Stimulated activated CD4-positive, alpha-beta T cell treated with anti-CD3 and anti-CD28 coated beads, Interleukin-1b, Interleukin-23, amount 100 ng/mL, for 24 hours (primary cell): ENCODE measurements at places on chromosomes 1 and 21.
A peak's percentile ranks its signal among the peaks of the same experiment; 100 is the strongest.

- DNase-seq = no peak
Measured at GRCh38 chr1:179447489-179447888, 81.7 kb downstream of the AXDND1 start.

DNA sequence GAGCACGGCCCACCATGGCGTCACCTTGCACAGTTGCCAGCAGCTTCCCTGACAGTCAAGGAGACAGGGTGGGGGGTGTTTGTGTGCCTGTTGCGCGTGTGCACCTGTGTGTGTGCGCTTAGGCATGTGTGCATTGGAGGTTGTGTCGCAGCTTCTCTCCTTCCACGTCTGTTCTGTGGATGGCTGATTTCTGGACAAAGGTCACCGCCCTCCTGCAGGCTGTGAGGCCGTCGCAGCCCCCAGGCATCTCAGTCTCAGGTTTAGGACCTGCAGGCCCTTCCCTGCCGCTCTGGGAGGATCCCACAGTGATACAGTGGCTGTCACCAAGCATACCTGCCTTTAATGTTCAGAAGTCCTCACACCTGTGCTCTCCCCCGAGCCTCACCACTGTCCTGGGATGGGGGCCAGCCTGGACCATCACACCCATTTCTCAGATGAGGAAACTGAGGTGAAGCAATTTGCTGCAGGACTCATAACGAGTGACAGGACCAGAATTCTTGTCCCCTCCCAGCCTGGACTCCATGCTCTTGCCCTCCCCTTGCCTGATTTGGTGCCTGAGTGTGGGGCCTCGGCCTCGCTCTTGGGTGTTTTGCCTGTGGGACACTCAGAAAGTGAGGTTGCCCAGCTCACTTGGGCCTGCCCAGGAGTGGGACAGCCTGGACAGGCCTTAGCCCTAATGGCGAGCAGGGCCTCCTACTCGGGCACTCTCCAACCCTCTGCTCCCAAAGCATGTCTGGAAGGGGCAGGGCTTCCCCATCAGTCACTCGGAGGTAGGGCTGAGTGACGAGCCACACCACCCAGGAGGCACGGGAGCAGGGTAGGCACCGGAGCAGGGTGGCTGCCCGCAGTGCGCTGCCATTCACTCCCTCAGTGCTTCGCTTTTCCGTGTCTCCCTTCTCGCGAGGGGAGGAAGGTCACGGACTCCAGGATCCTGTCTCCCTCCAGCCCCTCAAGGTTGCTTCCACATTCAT, 22.6 kb downstream of the COQ8A start:
- no peak for DNase-seq

GRCh38 chr1:118660769-118661168, 327.4 kb downstream of the TBX15 start:
- DNase-seq = no peak

DNA sequence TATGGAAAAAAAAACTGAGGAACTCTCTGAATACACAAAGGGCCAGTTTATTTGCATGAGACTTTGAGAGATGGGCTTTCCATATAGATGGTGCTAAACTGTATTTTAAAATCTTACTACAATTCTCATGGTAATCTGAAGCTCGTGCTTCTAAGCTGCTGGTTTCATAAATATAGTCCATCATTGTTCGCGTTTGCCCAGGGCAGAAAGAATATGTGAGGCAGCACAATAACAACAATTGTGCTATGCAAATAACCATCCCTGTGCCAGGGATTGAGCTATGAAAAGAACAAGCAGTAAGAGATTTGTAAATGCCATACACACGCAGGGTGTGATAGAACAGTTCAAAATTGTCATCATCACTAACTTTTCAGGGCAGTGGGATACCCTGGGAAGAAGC, 4.9 kb upstream of the EPS15 start:
- DNase-seq = no peak

GRCh38 chr1:112718691-112719418, 3.7 kb upstream of the PPM1J start:
- DNase-seq = peak; percentile 67

DNA sequence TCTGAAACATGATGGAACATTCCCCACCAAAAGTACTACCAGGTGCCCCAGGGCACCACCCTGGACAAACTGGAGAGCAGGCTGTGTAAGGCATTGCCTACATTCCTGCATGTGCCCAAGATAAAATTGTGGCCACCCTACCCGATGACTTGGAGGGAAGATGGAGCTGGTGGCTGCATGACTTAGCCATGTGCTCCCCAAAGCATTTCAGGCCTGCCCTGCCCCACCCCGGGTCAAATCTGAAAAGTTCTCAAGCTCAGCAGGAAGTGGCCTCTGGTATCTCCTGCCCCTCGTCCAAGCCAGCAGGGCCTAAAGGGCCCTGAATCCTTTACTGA, 8.5 kb downstream of the CD2 start:
- DNase-seq = no peak

GRCh38 chr1:98210064-98210463, 289.2 kb upstream of the DPYD start:
- DNase-seq = no peak

DNA sequence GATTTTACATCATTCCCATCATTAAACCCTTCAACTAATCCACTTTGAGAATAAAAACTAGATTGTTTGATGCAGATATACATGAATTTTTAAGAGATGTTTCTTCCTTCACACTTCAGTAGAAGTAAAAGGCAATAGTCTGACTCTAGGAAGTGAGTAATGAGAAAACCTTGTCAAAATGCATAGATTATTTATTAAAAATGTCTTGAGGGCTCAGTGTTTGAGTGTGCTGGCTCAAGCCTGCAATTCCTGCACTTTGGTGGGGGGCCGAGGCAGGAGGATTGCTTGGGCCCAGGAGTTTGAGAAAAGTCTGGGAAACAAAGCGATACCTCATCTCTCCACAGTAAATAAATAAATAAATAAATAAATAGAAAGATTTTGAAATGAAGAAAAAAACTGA, 177.1 kb downstream of the NEGR1 start:
- DNase-seq = no peak

DNA sequence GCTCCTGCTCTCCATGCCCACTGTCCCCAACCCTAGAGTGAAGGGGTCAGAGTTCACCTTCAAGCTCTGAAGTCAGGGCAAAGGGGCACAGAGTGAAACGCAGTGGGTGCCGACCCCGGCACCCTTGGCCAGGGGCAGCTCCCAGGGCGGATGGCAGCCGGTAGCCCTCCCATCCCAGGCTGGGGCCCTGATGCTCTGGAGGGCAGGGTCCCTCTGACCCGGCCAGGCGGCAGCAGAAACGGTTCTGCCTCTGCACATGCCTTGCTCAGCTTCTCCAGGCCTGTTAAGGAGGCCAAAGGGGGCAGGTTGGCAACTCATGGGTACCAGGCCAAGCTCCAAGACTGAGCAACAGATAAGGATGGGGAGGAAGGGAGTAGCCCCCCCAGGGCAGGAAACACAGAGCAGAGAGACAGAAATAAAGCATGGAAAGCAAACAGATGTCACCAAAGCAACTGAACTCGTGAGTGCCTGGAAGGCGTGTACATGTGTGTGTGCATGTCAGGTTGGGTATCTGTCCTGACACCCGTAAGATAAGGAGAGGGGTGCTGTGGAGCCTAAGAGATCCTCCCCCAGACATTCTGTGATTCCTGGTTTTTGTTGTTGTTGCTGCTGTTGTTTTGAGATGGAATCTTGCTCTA, 112.3 kb upstream of the IFFO2 start:
- DNase-seq = no peak

- no peak for DNase-seq
Measured at GRCh38 chr21:41613533-41613909, 105.6 kb upstream of the TMPRSS2 start.

DNA sequence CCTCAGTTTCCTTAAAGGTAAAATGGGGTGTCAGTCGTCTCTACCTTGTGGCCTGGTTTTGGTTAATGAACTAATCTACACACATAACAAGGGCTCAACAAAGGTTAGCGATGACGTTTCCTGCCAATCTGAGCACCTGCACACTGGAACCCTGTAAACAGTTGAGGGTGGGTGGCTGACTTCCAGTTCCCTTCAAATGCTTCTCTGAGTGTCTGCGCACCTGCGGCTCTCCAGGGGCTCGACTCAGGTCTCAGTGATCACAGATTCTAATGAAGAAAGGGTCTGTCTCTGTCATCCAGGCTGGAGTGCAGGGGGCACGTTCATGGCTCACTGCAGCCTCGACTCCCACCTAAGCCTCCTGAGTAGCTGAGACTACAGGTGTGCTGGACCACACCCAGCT, 3.3 kb upstream of the AGPAT3 start:
- no peak for DNase-seq

DNA sequence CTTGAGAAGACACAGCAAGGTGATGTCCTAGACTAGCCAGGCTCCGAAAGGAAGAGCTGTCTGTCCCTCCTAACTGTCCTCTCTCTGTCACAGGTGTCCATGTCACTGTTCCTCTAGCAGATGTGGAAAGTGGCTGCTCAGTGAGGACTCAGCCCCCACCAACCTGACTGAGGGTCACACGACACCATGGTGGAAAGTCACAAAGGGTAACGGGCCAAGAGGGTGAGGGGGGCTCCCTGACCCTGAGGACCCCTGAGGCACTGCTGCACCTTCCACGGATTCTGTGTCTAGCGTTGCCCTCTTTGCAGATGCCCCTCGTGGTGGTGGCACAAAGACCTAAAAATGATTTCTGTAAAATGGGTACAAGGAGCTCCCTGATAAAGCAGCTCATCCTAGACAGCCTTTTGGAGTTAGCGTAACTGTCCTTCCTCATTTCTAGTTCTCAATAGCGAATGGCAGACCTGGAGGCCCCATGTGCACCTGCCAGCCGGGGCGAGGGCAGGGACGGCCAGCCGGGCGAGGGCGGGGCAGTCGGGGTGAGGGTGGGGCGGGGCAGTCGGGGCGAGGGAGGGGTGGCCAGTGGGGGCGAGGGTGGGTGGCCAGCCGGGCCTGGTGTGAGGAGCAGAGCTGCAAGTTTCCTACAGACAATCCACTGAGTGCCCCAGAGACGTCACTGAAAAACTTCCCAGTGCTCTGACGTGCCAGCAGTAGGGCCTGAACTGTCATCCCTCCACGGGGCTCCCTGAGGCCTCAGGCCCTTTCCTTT, 23.4 kb downstream of the POFUT2 start:
- DNase-seq = no peak

- DNase-seq = no peak
Measured at GRCh38 chr1:229432905-229433304, 989 bp downstream of the ACTA1 start.

DNA sequence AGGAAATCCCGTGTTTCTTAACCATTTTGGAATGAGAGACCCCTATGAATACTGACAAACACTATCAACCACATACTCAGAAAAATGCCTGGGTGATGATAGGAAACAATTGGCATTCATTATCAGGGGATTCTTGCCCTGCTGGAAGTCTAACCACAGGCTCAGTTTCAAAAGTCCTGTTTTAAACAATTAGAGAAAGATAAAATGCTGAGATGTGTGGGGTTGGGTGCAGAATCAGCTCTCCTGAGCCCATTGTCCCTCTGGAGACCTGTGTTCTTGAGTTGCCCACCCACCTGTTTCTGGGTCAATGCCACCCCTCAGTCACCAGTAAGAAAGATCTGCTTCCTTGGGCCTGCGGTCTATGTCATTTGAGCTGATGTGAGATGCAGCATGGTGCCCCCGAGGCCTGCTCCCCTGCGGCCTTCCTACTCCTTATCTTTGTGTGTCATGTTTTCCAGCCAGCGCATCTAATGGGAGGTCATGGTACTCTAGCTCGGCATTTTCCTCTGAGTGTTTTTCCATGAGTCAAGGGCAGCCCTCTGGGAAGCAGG, 130.3 kb upstream of the PLXNA2 start:
- no peak for DNase-seq

GRCh38 chr1:214660900-214661299, 57.9 kb downstream of the CENPF start:
- DNase-seq = no peak

- DNase-seq = no peak
Measured at GRCh38 chr1:109181085-109181806, 32.5 kb upstream of the SARS1 start.

DNA sequence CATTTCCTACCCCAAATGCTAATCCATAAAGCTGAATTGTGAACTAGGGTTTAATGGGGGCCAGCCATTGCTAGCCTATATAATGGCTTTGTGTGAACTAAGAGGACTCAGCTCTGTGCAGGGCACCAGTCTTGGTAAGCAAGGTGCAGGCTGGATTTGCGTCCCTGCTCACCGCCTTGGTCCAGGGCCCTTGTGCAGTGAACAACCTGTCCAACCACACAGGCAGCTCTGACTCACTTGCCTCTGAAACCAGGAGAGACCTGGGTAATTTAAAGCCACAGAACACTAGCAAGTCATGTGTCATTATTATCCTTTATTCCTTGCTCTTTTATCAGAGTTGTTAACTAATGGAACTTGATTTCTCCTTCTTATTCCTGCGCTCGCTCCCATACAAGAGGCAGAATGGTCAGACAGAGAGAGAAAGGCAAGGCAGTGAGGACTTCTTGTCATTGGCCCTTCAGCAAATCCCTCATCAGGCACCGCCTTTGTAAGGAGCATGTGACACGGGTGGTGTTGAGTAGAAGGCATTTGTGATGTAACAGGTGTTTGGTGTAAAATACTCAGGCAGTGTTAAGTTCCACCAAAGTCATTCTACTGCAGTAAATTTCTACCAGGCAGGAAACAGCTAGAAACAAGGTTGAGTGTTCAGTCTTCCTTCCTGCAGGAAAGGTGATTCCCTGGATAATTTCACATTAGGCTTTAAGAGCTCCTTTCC, 67.3 kb upstream of the OLIG2 start:
- no peak for DNase-seq

GRCh38 chr21:34595457-34595856, 19.5 kb downstream of the RCAN1 start:
- DNase-seq = no peak

DNA sequence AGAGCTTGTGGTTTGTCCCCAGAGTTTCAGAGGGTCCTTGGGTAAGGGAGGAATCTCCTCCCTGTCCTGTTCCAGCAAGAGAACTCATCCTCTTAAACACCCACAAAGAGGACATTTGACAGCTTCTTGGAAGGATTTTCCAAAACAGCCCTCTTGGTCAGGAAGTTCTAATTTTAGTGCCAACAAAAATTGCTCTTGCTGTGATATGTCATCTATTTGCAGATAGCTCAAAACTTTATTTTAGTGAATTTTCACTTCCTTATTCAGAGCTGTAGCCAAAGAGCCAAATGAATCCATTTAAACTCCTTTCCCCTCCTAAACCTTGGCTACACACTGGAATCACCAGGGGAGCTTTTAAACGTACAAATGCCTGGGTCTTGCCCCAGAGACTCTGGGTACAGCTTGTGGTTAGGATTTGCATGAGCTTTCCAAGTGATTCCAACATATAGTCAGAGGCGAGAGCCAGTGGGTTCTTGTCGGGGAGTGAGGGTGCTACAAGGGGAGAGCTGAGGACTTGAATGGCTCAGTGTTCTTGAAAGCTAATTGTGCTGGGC, 11.8 kb upstream of the RASSF5 start:
- no peak for DNase-seq

- DNase-seq = no peak
Measured at GRCh38 chr1:172483448-172483847, 39.6 kb upstream of the PIGC start.

DNA sequence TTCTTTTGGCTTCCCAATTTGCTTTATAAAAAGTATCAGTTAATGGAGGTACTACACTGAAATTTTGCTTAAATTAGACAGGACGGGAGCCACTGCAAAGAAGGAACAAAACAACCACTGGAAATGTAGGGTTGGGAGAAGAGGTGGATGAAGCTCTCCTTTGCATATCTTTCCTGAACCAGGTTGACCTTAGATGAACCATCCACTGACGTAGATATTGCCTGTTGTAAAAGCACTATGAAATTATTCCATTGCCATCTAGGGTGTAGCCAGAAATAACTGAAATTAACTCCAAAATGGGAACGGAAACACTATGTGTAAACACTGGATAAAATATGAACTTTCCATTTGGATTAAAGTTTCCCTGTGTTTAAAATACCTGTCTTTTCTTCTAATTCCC, 1.2 kb upstream of the ABL2 start:
- no peak for DNase-seq
